Fibroblast of skin of scalp (primary cell): ENCODE measurements at places on chromosomes 1 and 21.

DNA sequence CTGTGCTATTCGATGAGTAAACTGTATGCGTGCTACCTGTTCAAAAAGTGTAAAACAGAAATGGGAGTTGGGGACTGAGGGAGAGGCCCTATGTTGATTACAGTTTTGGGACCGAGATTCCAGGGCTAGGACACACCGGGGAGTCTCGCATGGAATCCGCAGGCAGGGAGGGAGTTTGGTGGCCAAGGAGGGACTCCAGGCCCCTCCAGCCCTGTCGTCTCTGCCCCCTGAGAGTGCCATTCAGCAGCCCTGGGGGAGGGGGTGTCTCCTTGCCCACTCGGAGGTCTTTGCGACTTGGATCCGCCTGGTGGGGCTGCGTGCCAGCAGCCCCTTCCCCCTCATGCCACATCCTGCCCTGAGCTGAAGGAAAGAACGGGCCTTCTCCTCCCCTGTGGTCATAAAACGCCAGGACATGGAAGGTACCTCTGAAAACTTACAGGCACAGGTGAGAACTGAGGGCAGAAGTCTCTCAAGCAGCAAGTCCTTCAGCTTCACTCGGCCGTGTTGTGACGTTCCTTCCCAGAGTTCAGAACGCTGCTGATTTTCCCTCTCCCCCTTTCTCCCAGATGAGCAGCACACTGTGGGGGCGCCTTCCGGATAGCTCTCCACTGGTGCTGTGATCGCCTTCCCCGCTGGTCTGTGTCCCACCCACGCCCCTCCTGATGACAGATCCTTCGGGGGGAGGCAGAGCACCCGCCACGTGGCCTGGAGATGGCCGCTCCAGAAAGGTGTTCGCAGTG lies 141.4 kb downstream of the PEX14 start:
- DNase-seq, result no peak

DNA sequence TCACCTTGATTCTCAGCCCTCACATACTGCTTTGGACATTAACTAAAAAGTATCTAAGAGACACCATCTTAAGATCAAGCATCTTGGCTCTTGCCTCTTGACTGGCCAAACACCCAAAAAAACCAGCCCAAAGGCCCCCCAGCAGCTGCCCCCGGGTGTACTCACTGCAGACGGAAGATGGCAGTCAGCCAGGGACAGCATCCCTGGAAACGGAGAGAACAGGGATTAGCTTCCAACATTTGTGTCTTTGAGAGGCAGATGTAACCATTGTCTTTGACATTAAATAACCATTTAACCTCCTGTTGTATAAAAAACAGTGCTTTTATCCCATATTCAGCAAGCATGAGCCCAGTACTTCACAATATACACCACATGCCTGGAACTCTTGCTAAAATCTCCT lies 11.3 kb downstream of the TMEM63A start:
- DNase-seq, result no peak

DNA sequence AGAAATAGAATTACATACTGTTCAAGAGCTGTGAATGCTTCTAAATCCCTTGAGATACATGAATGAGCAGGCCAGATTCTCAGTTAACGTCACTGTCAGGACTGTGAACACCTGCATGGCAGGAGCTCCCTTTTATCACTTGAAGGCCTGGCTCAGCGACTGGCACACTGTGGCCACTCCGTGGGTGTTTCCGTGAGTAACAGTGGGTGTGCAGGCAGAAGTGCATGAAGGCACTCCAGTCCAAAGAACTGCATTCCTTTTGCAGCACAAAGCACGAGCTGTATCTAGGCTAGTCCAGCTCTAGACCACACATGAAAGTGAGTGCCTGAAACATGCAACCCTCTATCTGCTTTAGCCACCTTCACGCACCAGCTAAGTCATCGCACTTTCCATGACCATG lies 9.6 kb upstream of the SIM2 start:
- DNase-seq, result no peak

DNA sequence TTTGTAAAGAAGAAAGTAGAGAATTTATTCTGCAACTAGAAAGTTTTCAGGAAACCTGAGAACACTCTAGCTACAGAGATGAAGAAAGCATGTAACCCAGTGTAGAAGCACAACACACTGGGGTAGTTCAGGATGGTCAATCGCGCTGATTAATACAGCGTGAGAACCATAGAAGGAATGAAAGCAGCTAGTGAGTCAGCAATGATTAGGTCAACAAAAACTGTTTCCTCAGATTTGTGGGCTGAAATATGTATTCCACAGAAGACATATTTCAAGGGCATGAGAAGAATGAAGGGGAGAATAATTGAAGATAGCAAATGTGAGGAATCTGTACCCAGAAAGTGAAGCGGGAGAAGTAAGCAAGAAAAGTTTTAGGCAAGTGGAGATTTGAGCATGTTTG lies 97.8 kb upstream of the ADGRL2 start:
- peak; percentile 96 for DNase-seq

- peak; percentile 42 for DNase-seq
Observed at GRCh38 chr1:94236630-94237290, 624 bp downstream of the ARHGAP29 start.

GRCh38 chr1:34060901-34061415 lies 104.1 kb downstream of the CSMD2 start:
- DNase-seq, result peak; percentile 53

- no peak for DNase-seq
Observed at GRCh38 chr1:63230722-63231121, 91.6 kb upstream of the FOXD3 start.

- DNase-seq, result no peak
Observed at GRCh38 chr1:244196571-244197285, 145.6 kb downstream of the ZBTB18 start.

DNA sequence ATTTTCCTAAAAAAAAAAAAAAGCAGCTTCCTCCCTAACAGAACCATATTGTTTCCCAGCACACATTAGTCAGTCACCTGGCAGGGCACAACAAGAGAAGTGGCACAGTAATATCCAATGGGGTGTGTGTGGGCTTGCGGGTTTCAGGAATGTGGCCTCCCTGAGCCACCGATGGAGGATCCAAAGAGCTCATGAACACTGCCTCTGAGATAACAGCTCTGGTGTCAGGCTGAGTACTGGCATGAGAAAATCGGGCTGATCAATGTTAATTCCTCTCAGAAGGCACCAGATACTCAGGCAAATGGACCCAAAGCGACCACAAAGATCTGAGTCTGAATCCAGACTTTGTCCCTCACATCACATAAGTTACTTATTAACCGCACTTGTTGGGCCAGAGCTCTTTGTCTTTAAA lies 2.2 kb upstream of the LYPD8 start:
- DNase-seq, result no peak

GRCh38 chr1:101284622-101285218 lies 47.9 kb downstream of the S1PR1 start:
- DNase-seq, result no peak

DNA sequence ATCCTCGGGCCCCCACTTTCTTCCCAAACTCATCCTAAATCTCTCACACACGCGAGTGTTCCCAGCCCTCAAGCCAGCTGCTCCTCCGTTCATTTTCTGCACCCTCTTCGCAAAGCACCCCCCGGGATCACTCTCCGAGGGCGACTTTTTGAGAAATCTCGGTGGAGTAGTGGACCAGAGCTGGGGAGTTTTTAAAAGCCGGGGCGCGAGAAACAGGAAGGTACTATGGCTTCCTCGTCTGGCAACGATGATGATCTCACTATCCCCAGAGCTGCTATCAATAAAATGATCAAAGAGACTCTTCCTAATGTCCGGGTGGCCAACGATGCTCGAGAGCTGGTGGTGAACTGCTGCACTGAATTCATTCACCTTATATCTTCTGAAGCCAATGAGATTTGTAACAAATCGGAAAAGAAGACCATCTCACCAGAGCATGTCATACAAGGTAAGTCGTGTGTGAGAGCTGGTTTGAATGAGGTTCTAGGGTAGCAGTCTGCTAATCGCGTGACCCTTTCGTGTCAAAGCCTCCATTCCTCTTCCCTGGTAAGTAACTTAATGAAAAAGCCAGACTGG lies 800 bp downstream of the DR1 start:
- no peak for DNase-seq

DNA sequence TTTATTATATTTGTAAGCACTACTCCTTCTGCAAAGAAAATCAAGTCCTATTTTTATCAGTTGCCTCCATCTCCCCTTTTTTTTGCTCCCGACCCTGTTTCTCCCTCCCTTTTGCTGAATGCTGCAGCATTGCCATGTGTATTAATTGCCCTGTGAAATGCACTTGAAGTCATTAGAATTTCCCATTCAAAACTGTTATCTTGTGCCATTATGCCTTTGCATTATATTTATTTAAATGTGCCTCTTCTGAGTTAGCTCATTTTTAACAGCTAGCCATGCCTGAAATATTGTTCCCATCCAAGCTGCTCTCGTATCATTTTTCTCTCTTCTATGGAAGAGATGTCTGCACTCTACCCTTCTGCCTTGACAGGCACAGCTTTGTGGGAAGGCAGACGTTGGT lies 404.0 kb upstream of the PLXNA2 start:
- DNase-seq, result no peak

DNA sequence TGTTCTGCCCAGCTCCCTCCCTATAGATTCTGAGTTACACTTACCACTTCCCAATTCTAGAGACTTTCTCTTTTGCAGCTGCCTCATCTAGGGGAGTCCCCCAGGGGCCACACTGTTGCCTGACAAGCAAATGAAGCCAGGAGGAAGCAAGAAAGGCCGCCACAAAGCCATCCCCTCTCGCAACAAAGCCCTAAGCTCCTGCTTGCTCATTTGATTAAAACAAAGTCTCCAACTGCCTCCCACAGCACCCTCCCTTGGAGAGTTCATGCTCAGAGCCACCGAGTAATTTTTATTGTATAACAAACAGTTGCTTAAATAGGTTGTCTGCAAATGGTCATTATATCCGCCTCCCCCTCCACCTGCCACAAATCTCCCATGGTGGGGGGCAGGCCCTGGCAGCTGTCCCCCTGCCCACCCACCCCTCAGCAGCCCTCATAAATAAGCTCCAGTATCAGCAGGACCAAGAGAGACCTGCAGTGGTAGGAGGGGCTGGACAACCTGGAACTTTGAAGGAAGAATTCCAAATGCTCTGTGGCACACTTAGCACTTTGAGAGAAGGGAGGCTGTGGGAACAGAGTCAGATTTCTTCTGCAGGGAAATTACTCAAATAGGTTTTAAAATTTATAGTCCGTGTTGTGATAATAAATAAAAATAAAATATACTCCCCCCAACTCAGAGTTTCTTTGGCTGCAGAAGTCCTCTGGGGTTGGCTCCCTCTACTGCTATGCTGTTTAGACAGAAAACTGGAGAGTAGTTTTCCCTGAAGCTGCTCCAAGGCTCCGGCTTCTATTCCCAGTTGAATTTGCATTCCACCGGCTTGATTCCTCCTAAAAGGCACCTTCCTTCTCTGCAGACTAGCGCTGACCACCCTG lies 237.5 kb downstream of the TTLL7 start:
- DNase-seq, result no peak

DNA sequence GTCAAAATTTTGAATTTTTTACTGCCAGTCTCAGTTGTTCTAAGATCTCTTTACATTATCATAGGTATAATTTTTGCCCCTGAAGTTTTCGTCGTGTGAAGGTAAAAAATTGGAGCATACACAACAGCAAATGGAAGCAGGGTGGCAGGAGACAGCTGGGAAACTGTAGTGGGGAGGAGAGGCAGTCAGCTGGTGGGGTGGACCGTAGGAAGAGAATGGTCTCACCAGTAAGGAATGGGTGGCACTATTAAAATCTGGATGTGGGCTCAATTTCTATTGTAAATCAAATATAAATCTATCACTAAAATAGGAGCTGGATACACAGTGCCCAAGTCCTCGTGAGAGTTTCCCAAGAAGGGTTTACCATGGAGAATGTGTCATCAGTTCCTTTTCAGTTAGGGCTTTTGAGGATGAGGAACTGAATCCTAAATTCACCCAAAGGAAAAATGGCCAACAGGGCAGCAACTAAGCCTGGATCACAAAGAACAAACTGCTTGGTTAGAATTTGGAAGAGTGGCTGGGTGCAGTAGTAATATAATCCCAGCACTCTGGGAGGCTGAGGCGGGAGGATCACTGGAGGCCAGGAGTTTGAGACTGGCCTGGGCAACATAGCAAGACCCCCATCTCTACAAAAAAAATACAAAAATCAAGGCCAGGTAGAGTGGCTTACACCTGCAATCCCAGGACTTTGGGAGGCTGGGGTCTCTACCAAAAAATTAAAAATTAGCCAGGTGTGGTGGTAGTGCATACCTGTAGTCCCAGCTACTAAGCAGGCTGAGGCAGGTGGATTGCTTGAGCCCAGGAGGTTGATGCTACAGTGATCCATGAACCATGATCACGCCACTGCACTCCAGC lies 10.5 kb upstream of the IRF2BP2 start:
- peak; percentile 43 for DNase-seq

DNA sequence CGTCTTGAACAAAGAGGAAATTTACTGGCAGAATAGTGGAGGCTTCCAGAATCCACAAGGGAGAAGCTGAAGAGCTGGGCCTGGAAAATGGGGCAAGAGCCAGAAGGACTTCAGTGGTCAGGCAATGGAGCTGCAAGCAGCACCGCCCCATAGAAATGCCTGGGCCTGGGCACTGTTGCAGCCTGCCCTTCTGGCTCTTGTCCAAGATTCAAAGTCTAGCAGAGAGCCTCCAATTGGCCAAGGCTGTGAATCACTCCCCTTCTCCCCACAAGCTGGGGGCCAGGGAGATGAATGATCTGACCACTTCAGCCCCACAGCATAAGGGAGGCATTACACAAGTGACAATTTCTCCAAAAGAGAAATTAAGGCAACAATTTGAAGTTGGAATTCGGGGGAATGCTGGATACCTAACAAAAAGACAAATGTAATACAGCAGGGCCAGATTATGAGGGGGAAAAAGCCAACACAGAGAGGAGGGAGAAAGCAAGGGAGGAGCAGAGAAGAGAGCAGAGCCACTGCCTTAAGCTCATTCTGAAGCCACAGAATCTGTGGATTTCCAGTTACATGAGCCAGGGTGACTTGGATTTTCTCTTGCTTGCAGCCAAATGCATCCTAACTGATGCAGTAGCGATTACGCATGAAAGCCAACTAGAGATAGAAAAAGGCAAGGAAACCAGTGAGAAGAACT lies 80.3 kb downstream of the LRIG2 start:
- DNase-seq, result peak; percentile 11

GRCh38 chr1:50105433-50105832 lies 3.3 kb upstream of the ELAVL4 start:
- no peak for DNase-seq

DNA sequence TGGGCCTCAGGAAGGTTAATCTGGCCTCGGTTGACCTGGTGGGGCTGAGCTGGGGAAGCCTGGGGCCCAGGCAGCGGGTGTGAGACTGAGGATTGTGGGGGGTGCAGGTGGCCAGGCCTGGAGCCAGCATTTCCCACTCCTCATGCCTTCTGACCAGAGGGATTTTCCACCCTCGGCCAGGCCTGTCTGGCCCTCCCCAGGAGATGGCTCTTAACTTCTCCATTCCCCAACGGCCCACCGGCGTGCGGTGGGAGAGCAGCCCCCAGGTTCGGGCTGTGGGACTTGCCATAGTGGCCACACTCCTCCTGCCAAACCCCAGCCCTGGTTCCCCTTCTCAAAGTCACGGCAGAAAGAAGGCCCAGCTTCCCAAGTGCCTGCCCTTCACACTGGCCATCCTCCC lies 126.5 kb upstream of the RUNX3 start:
- DNase-seq, result no peak

DNA sequence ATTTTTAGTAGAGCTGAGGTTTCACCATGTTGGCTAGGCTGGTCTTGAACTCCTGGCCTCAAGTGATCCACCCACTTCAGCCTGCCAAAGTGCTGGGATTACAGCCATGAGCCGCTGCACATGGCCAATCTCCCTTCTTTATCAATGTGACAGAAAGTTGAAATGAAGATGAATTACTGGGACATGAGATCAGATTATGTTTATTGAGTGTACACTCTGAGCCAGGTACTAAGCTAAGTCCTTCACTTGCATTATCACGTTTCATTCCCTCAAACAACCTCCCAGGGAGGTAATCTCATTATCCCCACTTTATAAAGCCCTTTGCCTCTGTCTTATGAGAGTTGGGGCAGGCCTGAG lies 6.3 kb upstream of the CHI3L2 start:
- no peak for DNase-seq
